ENCODE measurements at places on chromosomes 7 and 10. TPM values are rescaled to one million over a fixed set of nuclear protein-coding genes. Genes with fewer than 3 reads are reported as not detected.

DNA sequence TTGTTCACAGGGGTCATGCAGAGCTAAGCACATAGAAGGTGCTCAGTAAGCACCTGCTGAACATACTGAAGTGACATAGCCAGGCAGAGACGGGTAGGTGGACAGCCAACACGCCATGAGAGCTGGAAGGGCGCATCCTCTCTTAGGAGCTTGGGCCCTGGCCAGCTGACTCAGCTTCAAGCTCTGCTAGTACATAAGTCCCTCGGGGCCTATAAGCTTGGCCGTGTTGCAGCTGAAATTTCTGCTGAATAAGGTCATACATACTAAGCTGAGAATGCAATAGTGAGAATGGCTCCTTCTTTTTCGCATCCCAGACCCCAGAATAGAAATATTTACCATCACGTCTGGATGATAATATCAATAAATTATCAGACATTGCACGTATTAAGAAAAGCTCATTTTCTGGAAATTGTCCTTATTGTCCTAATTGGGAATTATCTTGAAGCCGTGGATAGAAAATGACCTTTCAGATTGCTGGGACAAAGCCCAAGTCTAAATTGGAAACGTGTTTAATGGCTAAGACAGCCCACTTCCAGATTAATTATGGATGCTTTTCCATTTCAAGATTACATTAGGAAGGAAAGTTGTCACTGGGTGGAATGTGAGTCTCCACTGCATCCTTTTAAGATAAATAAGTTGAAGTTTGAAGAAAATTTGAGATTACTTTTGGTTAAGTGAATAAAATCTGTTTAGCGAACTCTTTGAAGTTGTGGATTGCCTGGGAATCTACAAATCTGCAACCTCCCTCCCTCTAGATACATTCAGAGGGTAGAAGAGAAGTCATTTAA is 287.1 kb upstream of the C7orf33 start:
- DNase-seq = no peak

- no peak for DNase-seq
Observed at GRCh38 chr10:62237966-62238365, 30.7 kb downstream of the RTKN2 start.

DNA sequence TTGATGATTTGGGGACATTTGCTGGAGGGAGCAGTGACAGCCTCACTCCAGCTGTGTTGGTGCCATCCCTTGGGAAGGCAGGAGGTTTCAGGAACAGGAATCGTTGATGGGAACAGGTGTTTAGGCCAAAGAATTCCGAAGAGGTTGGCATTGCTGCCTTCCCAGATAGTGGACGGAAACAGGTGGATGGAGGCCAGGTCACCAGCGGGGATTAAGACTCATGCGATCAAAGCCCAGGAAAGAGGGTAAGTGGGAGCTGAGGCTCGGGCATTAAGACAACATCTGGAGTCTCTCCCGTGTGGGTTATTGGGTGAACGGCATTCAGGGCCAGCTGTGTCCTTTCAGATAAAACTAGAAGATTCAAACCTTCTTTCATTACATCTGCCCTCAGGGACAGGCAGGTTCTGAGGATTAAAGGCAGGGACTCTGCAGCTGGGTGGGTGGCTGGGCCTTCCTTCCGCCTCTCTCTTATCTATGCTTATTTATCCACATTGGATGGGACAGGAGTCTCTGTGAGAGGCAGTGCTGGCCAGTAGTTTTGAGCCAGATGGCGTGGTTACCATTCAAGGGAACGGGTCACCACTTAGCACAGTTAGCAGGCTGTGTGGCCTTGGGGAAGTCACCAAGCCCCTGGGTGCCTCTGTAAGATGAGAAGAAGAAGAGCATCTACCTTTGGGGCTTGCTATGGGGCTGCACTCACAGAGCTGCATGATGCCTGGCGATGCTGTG is 67.6 kb downstream of the INSIG1 start:
- DNase-seq = no peak

- no peak for DNase-seq
Observed at GRCh38 chr10:12351447-12351846, 2.1 kb downstream of the CAMK1D start.

DNA sequence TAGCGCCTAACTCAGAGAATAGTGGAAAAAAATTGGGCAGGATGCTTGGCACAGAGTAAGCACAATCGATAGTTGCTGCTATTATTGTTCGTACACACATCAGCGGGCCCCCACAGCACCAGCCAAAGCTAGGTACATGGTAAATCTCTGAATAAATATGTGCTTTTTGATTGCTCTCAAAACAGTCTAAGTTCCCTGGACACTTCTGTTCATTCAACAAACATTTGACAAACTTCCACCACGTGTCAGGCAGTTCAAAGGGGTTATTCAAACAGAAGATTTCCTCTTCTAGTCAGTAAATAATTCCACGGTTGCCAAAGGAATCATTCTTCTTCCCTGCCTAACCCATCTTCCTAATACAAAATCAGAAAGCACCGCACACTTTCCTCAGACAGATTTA is 150.8 kb downstream of the DGKI start:
- DNase-seq = peak; percentile 72

GPRIN2 gene
- total RNA-seq = not detected

NODAL gene
- total RNA-seq = not detected
